ENCODE measurements at places on chromosomes 1 and 21. TPM values are rescaled to one million over a fixed set of nuclear protein-coding genes. Genes with fewer than 3 reads are reported as not detected.

GREM2 gene
- total RNA-seq, result 0.07 TPM

OR10T2 gene
- total RNA-seq, result not detected

CR1L gene
- total RNA-seq, result not detected

LCE1B gene
- not detected for total RNA-seq

CD34 gene
- not detected for total RNA-seq

AGT gene
- 0.13 TPM for total RNA-seq

RPE65 gene
- total RNA-seq, result not detected

GBP7 gene
- not detected for total RNA-seq

CDC42 gene
- total RNA-seq, result 163 TPM

RIMKLA gene
- total RNA-seq, result 0.98 TPM

AMY2A gene
- total RNA-seq, result not detected

All from A549 treated with dexamethasone at 1 μM for 4 hours (cell line).